Mesenteric fat pad (tissue), 1 donor: ENCODE measurements at places on chromosomes 6 and 20. TPM values are rescaled to one million over a fixed set of nuclear protein-coding genes. Genes with fewer than 3 reads are reported as not detected.
A peak's percentile ranks its signal among the peaks of the same experiment; 100 is the strongest.

- no peak for DNase-seq
These were observed 35.7 kb downstream of the RAB44 start for GRCh38 chr6:36733300-36733699.

Gene BMP7
- total RNA-seq, result 0.16 TPM

DNA sequence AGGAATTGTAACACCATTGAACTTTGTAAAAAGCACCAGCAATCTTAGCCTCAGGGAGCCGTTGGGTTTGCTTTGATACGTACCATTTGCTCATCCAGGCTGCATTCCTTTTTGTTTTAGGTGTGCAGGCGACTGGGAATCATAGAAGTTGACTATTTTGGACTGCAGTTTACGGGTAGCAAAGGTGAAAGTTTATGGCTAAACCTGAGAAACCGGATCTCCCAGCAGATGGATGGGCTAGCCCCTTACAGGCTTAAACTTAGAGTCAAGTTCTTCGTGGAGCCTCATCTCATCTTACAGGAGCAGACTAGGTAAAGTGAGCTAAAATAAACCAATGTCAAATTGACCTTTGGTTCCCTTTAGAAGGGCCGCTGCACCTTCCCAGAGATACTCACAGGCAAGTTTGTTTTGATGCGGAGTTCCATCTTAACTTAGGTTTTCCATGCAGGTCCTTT lies 1.6 kb downstream of the MYLIP start:
- DNase-seq, result no peak

GRCh38 chr6:167292301-167293087 lies 1.4 kb downstream of the UNC93A start:
- DNase-seq, result peak; percentile 37

Gene TMEM244
- not detected for total RNA-seq

DNA sequence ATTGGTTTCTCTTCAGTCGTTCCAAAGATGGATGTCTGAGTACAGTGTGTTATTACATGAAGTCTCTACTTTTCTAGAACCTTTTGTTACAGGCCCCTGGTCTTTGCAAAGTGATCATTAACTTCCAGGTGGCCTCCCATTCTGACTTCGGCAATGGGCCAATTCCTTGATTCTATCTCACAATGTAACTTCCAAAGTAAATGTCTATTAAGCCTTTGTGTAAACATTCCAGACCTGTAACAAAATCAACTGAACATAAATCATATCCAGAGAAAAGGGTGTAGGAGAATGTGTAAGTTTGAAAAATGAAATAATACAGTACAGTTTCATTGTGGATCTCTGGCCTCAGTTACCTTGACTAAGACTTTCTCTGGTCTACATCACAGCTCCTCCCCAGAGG lies 187.8 kb upstream of the JAG1 start:
- no peak for DNase-seq

Gene ZNF292
- total RNA-seq, result 30.4 TPM

DNA sequence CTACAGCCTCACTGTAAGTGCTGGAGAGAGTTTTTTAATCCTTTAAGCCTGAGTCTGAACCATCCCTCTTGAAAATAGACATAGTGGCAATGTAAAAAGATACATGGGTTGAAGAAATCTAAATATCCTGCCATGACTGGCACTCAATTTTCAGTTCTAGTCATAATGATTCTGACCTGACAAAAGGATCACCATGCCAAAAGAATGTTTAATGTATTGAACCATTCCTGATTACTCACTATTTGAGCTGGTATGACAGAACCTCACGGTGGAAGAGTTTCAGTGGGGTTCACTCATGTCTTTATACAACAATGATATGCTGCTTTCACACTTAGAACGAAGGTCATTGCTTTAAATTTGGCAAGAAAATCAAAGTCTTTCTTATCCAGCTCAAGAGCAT lies 93.4 kb downstream of the HIVEP2 start:
- DNase-seq, result no peak

GRCh38 chr6:125612345-125612846 lies 137.0 kb upstream of the HEY2 start:
- no peak for DNase-seq

Gene SIRPB1
- 7.6 TPM for total RNA-seq

DNA sequence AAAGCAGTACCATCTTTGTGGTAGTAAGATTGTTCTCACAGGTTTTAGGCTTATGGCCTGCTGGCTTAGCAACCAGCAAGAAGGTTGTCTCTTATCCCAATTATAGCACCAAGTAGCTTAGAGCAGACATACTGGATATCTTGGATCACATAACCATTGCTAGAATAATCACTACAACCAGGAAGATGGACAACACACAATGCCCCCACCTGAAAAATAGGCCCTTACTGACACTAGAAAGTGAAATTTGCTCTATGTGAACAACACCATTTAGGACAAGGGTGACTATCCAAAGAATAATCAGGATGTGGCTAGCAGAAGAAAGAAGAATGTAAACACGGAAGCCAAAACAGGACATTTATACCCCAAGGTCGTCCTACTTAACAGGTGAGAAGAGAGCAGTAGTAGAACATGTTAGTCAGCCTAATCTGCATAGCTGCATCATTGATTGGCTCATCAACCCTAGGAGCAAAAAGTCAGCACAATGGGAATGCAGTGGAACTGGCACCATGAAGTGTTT lies 172.7 kb upstream of the MARCKS start:
- no peak for DNase-seq

Gene HLA-A
- 526 TPM for total RNA-seq

Gene CDSN
- not detected for total RNA-seq

GRCh38 chr6:6682225-6682624 lies 93.7 kb downstream of the LY86 start:
- no peak for DNase-seq

Gene TMEM30A
- total RNA-seq, result 109 TPM

DNA sequence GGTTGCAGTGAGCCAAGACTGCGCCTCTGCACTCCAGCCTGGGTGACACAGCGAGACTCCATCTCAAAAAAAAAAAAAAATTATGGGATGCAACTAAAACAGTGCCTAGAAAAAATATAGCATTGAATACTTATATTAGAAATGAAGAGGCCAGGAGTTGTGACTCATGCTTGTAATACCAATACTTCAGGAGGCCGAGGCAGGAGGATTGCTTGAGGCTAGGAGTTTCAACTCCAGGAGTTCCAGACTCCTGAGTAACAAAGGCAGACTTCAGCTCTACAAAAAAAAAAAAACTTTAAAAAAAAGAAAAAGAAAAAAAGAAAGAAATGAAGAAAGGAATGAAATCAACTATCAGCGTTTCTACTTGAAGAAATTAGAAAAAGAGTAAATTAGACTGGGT lies 17.1 kb upstream of the GJA1 start:
- no peak for DNase-seq

DNA sequence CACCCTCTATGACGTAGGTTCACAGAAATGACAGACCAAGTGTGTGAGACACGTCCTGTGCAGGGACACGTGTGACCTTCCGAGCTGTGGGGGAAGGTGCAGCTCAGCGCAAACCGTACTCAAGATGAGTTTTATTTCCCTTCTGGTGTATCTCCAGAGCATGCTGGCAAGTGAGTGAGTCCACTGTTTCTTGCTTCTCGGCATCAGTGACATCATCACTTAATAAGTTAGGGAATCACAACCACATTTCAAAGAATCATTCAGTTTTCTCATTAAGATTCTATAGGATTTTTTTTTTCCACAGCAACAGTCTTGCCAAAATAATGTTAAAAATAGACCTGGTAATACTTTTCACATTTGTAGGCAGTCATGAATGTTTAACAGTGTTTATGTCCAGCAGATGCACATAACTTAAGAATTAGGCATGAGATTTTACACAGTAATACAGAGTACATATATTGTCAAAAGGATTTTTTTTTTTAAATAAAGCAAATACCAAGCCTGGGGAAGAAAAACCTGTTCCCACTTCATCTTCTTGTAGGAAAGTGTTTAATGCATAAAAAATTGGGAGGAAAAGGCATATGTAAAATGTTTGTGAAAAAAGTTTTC lies 417.8 kb downstream of the CDC5L start:
- no peak for DNase-seq

Gene BPIFA1
- not detected for total RNA-seq

DNA sequence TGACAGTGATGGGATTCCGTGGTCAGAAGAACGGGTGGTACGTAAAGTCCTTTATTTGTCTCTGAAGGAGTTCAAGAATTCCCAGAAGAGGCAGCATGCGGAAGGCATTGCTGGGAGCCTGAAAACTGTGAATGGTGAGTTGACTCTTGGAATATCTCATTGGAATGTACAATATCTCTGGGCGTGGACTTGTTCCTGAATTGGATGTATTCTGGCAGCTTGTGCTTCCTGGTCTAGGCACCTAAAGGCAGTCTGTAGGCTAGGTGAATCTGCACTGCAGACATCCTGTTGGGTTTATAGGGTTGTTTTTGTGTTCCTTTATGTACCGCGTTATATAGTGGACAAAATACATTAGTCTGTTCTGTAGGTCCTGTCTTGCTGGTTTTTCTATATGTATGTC lies 128.2 kb downstream of the JARID2 start:
- no peak for DNase-seq

- DNase-seq, result no peak
These were observed 121.6 kb upstream of the PMEPA1 start for GRCh38 chr20:57831326-57831992.
